ENCODE measurements at places on chromosomes 5 and 9. TPM values are rescaled to one million over a fixed set of nuclear protein-coding genes. Genes with fewer than 3 reads are reported as not detected.

DNA sequence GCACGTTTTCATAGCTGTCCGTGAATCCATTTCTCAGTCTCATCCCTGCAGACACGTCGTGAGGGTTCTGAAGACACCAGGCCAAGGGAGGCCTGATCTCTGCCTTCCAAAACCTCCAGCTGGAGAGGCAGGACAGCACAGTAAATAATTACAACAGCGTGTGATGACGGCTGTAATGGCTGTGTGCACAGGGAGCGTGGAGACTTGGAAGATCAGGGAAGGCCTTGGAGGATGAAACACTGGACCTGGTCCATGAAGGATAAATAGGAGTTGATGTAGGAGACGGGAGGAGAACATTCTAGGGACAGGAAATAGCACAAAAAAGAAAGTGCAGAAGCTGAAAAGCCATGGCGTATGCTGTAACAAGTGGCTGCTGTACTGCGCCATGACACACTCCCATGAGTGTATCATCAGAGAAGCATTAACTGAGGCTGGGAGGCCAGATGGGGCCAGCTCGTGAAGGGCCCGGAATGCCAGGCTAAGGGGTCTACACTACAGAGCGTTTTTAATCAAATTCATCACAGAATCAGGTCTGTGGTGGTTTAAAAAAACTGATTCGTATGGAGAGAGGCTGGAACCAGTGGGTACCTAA is 97.2 kb downstream of the CRB2 start:
- no peak for DNase-seq

DNA sequence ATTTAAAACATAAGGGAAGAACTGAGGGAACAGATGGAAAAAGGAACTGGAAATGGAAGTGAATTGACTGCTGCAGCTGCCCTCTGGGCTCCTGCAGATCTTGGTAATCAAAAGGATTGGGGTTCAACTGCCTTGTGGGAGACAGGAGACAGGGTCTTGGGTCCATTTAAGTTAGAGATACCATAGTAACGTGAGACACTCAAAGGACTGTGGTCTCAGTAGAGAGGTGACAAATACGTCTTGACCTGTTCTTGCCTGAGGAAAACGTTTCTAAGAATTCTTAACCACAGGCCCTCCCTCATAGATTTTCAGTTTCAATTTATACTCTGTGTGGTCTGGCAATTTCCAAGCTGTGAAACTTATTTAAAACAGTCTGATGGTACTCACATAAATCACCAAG is 100.8 kb upstream of the DHFR start:
- no peak for DNase-seq

DNA sequence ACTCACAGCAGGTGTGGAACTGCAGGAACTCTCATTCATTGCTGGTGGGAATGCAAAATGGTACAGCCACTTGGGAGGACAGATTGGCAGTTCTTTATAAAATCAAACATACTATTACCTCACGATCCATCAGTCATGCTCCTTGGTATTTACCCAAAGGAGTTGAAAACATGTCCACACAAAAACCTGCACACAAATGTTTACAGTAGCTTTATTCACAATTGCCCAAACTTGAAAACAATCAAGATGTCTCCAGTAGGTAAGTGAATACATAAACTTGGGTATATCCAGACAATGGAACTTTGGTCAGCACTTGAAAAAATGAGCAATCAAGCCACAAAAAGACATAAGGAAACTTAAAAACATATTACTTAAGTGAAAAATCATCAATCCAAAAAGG is 215.5 kb downstream of the IRX1 start:
- DNase-seq: no peak

GRCh38 chr9:90860826-90861225 is 59.2 kb downstream of the SYK start:
- no peak for DNase-seq

DNA sequence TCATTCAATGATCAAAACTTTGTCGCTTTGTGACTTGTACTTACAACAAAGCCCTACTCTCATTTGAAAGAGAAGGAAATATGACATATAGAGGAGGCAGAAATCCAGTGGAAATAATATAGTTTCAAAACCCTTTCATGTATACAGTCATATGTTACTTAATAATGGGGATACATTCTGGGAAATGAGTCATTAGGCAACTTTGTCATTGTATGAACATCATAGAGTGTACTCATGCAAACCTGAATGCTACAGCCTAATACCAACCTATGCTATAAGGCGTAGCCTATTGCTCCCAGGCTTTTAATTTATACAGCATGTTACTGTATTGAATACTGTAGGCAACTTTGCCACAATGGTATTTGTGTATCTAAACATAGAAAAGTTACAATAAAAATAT is 69.0 kb upstream of the SMC2 start:
- no peak for DNase-seq

GRCh38 chr5:50751064-50751657 is 84.7 kb downstream of the PARP8 start:
- peak; percentile 51 for DNase-seq

GRCh38 chr9:70510157-70510770 is 95.8 kb upstream of the KLF9 start:
- no peak for DNase-seq

Gene ANKRD55
- 0.42 TPM for polyA plus RNA-seq

Gene PLAC8L1
- polyA plus RNA-seq: 1.1 TPM

Gene MAMDC2
- polyA plus RNA-seq: 6.9 TPM

Gene BTNL8
- 1.1 TPM for polyA plus RNA-seq

Gene CYSRT1
- 1.8 TPM for polyA plus RNA-seq
